ENCODE measurements at places on chromosomes 16 and 17. TPM values are rescaled to one million over a fixed set of nuclear protein-coding genes. Genes with fewer than 3 reads are reported as not detected.

The ZNF385C gene
- not detected for total RNA-seq

The RPA1 gene
- 192 TPM for total RNA-seq

The P2RX1 gene
- 0.13 TPM for total RNA-seq

The CRK gene
- 28.8 TPM for total RNA-seq

GRCh38 chr17:32783602-32784001, 93.3 kb downstream of the MYO1D start:
- H3K36me3 ChIP-seq: no peaks in the 10 kb centered on the region
- H3K4me3 ChIP-seq: no peak overlapping the region
- H3K27me3 ChIP-seq: no peaks in the 10 kb centered on the region
- no peaks in the 10 kb centered on the region for H3K4me1 ChIP-seq

DNA sequence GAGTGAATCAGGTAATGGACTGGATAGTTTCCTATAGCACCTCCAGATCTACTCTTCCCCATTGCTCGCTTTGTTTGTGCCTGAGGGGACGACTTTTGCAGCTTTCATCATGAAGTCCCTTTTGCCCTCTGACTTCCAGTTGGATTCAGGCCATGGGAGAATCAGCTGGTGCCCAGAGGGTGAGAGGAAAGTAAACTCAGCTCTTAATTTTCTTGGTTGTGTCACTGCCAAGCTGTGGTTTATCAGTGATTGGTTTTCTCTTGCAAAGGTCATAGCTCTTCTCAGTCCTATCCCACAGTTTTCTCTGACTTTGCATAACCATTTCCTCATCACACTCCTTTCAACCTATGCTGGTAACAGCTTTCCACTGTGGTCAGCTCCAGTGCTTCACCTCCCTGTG, 200.1 kb downstream of the KCNJ2 start:
- DNase-seq: no peak
- H3K27ac ChIP-seq: no peak overlapping the region
- no peaks in the 10 kb centered on the region for H3K4me1 ChIP-seq
- no peaks in the 10 kb centered on the region for H3K27me3 ChIP-seq
- no peaks in the 10 kb centered on the region for H3K36me3 ChIP-seq

- H3K4me1 ChIP-seq: peaks cover 26% of the 10 kb centered on the region
- no peaks in the 10 kb centered on the region for H3K27me3 ChIP-seq
- peak; percentile 99 for DNase-seq
Measured at GRCh38 chr16:3400779-3401688, at the start of the genes ZNF174 and ZSCAN32. Gene ZNF174, plus strand, starts transcription at chr16:3401215. Its CDS starts 790 bp downstream, at chr16:3402005. Gene ZSCAN32, minus strand, starts transcription at chr16:3401004. Its CDS starts 3,447 bp downstream, at chr16:3397557.

GRCh38 chr17:83135692-83136091, 56.3 kb downstream of the METRNL start:
- no peak overlapping the region for H3K4me3 ChIP-seq
- H3K27me3 ChIP-seq: peaks cover 5% of the 10 kb centered on the region
- DNase-seq: no peak
- H3K36me3 ChIP-seq: no peaks in the 10 kb centered on the region
- H3K4me1 ChIP-seq: no peaks in the 10 kb centered on the region
- H3K27ac ChIP-seq: no peak overlapping the region

GRCh38 chr17:83123896-83124801, 44.7 kb downstream of the METRNL start:
- DNase-seq: no peak
- H3K4me3 ChIP-seq: no peak overlapping the region
- peaks cover 12% of the 10 kb centered on the region for H3K27me3 ChIP-seq
- peaks cover 20% of the 10 kb centered on the region for H3K4me1 ChIP-seq
- H3K27ac ChIP-seq: no peak overlapping the region

DNA sequence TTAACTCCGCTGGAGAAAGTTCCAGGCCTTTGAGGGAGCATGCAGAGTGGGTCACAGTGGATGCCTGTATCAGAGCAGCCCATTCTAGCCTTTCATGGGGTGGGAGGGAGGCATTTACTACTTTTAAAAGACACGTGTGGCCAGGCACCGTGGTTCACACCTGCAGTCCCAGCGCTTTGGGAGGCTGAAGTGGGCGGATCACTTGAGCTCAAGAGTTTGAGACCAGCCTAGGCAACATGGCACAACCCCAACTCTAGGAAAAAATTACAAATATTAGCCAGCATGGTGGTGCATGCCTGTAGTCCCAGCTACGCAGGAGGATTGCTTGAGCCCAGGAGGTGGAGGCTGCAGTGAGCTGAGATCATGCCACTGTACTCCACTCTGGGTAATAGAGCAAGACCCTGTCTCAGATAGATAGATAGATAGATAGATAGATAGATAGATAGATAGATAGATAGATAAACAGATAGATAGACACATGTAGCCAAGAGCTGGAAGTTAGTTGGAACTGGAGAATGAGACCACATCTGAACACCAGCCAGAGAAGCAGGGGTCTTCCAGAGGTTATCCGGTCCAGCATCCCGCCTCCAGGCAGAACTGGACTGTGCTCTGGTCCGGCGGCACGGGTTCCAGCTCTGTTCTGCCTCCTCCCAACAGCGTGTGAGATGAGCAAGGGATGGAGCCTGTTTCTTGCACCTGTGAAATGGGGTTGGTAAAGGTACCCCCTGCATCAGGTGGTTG, 3.6 kb downstream of the ADCY7 start:
- H3K4me3 ChIP-seq: peak overlapping the region; percentile 50
- peaks cover 80% of the 10 kb centered on the region for H3K4me1 ChIP-seq
- H3K27me3 ChIP-seq: no peaks in the 10 kb centered on the region
- DNase-seq: no peak
- H3K27ac ChIP-seq: no peak overlapping the region

All from CD8-positive, alpha-beta memory T cell (primary cell).